CD4-positive, alpha-beta T cell treated with Interleukin-2 at 100 ng/mL for 4 hours (primary cell): ENCODE measurements at places on chromosomes 3 and 15.
A peak's percentile ranks its signal among the peaks of the same experiment; 100 is the strongest.

DNA sequence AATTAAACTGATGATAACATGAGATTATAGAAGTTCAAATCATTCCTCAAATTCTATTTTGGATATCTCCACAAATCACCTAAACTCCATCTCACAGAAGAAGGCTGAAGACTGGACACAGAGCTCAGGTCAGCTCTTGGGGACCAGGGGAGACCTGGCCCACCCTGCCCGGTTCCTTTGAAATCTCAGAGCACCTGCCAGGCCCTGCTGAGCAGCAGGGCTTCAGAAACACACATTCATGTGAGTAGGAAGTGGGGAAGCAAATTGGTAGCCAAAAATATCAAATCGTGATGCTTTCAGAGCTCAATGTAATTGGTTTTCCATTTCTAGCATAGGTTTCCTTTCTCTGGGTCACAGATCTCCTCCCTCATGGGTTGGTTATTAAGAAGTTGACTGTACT, 76.2 kb downstream of the OCA2 start:
- DNase-seq: no peak

DNA sequence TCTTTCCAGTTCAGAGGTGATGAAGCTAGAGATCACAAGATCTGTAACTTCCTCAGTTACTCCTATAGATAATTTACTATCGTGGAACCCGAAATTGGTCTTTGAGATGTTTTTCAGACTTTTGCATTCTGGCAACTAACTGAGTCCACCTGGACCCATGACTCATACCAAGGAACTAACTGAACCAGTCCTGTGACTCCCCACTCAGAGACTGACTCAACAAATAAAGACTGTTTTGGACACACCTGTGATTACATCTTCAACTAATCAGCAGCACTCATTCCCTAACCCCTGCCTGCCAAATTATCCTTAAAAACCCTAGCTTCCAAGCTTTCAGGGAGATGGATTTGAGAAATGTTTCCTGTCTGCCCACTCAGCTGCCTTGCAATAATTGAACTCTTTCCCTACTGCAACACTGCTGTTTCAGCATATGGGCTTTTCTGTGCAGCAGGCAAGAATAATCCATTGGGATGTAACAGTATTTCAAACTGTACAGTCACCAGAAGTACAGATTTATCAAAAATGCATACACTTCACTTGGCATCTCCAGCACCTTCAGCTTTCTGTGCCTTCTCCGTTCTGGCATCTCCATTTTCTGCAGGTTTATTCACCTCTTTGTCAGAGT, 57.7 kb downstream of the GATM start:
- DNase-seq: no peak

GRCh38 chr3:119099785-119100184, 46.2 kb upstream of the TEX55 start:
- DNase-seq: no peak

GRCh38 chr15:76648732-76649444, 256.3 kb downstream of the SCAPER start:
- no peak for DNase-seq

DNA sequence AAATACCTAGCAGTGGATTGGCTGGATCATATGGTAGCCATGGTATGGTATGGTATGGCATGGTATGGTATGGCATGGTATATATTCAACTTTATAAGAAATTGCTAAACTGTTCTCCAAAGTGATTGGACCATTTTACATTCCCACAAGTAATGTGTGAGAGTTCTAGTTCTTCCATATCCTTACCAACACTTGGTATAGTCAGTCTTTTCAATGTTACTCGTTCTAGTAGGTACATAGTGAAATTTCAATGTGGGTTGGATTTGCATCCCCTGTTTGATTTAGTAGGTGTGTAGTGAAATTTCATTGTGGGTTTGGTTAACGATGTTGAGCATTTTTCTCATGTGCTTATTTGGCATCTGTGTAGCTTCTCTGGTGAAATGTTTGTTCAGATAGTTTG, 154.3 kb downstream of the ITPR1 start:
- no peak for DNase-seq

- no peak for DNase-seq
These were observed 57.0 kb upstream of the NR2E3 start for GRCh38 chr15:71753346-71753745.

GRCh38 chr3:62128051-62128450, 245.3 kb downstream of the FEZF2 start:
- DNase-seq: no peak

- no peak for DNase-seq
These were observed 54.0 kb downstream of the LHFPL4 start for GRCh38 chr3:9499455-9500107.

DNA sequence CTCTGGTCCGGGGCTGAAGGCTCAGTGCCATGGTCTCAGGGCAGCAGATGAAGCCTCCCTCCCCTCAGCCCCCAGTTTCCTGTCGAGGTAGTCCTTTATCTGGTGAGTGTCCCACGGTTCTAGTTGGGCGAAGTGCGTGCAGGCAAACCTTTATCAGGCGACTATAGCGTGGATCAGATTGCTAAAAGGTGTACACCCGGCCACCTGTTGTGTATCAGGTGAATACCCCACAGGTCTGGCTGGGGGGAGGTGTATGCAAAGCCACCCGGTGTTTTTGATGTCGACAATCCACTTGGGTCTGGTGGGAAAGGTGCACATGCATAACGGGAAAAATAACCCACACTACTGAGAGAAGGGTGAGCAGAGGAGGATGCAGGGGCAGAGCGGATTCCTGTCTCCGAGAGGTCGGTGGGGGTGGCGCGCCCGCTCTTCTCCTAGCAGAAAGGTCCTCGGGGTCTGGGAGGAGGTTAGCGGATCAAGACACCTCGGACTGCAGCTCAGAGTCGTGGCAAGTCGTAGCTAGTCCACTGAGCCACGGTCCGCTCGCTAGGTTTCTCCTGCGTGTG, 507 bp downstream of the SLC12A6 start:
- peak; percentile 25 for DNase-seq

DNA sequence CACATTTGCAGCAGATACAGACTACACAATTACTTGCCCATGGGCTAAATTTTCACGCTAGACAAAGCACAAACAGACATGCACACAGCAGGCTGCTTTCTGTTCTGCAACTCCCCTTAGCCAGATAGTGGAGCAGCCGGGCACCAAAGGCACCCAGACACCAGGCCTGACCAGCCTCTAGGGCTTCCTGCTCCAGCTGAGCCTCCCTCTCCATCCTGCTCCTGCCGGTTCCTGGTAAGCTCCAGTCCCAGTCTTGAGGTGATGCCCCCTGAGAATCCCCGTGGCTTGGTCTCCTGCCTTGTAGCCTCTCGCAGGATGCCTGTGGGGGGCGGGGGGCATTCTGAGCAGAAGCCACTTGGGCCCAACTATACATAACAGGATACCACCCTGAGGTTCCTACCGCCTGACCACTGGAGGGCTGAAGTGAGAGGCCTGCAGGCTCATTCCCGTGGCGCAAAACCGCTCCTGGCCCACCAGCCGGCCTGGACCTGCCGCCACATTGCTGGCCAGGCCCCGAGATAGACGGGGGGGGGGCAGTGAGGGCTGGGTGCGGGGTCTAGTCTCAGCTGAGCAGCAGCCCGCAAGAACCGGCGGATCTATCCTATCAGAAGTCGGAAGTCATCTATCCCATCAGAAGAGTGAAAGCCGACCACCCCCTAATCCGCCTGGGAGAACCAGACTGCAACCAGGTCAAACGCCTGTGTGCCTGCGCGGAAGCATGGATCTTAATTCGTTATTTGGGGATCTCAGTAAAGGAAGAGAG, 3.9 kb downstream of the FOXL2 start:
- no peak for DNase-seq

GRCh38 chr15:82045179-82045891, 483 bp downstream of the MEX3B start:
- no peak for DNase-seq

DNA sequence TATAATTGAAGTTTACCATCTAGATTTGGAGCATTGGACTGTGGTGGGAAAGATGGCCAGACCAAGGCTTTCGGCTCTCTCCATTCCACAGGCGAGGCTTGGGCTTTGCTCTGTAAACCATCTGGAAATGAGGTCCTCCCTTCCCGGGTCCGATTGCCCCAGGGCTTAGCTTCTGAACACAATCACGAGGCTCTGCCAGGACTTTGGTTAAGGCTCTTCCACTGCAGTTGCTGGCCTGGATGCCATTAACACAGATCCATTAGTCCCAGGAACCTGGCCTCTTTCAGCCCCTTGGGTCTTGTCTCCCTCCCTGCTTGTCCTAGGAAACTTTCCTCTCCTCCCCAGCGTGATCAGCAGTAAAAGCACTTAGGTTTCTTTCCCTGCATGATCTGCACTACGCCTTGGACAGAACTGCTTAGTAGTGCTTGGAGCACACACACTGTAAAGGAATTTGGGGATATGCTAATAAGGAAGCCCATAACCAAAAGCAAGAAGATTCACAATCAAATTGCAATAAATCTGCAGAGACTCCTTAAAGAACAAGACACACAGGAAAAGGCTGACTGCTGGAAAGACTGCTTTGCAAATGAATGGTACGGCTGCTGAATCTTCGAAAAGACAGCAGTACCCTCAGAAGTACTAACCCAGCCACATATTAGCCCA, 154.3 kb downstream of the ECT2 start:
- no peak for DNase-seq

GRCh38 chr15:31571676-31572075, 245.0 kb downstream of the KLF13 start:
- no peak for DNase-seq

- no peak for DNase-seq
These were observed 88.6 kb downstream of the RYK start for GRCh38 chr3:134161898-134162615.

DNA sequence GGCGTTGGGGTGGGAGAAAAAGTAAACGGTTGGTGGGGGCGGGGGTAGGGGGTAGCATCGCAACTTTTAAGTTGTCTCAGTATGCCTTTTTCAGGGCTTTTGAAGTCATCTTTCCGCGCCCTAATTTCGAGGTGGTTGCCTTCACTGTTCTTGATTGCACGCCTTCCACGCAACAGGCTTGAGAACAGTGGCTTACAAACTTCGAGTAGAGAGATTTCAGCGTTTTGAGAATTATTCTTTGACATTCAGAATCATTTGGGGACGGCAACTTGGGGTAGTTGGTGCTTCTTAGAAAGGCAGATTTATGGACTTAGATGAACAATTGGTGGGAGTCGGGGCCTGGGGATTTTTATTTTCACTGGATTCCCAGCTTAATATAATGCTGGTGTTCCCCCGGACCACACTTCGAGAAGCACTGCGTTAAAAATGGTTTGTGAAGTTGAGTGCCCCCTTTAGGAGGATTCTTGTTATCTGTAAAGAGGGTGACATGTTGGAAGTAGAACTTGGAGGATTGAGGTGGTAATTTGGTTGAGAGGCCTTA, 880 bp downstream of the PPP4R2 start:
- peak; percentile 55 for DNase-seq

DNA sequence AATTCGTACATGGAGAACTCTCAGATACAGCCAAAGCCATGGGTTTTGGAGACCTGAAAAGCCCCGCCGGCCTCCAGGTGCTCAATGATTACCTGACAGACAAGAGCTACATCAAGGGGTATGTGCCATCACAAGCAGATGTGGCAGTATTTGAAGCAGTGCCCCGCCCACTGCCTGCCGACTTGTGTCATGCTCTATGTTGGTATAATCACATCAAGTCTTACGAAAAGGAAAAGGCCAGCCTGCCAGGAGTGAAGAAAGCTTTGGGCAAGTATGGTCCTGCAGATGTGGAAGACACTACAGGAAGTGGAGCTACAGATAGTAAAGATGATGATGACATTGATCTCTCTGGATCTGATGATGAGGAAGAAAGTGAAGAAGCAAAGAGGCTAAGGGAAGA, 23.5 kb downstream of the MYO5A start:
- no peak for DNase-seq

DNA sequence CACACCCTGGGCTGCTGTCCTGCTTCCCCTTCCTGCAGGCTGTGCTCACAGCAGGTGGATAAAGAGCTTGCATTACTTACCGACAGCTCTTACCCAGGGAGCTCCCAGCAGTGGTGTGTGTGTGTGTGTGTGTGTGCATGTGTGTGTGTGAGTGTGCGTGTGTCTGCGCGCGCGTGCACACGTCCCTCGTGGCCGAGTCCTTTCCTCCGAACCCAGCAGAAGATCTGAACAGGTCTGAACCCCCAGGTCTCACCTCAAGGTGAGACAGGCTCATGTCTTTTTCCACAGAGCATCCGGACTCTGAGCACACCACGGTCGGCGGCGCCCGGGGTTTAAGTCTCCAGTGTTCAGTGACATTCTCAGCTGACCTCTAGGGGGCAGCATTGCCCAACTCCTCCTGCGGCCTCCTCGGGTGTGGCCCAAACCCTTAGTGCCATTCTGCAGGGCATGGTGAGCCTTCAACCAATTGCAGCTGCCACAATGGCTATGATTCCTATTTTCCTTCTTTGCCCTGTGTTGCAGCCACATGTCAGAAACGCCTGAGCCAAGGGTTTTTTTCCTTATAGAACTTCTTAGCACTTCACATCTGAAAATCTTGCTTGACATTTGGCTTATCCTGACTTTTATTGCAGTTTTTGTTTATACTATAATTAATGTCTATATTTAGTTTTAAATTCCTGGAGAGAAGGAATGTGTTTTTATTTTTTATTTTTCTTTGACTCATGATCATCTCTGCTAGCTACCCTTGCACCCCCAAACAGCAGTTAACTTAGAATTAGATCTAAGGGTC, 64.1 kb upstream of the KLHL25 start:
- peak; percentile 76 for DNase-seq

DNA sequence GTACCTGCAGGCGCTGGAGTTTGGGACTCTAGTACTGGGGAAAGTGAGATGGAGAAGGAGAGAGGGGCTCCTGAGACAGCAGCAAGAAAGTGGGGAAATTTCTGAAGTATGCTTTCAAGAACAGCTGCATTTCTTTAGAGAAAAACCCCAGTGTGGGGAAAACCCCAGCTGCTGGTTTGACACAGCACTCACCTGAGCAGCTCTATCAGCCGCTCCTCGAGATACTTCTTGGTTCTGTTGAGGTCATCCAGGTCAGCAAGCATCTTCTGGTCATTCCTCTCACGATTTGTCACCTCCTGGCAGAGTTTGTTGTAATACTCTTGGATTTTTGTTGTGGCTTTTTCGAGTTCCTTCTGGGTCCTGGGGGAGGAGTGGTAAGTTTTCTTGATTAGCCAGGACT, 18.8 kb downstream of the CXCR6 start:
- DNase-seq: peak; percentile 46

GRCh38 chr3:7625021-7625420, 764.1 kb downstream of the GRM7 start:
- no peak for DNase-seq

DNA sequence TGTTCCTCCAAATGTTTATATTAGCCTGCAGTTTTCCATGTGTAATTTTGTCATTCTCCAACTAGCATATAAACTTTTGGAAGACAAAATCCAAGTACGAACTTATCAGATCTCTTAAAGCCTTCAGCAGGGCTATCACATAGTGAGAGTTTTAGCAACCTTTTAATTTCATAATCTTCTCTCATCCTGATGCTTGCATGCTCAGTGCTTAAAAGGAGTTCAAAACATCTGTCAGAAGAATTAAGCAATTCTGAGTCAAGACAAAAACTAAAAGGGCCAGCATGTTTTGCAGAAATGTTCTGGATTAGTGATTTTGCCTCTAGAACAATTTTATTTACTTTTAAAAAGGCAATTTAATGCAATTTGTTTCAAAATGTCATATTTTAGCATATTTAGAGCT, 73.4 kb upstream of the SLC2A2 start:
- no peak for DNase-seq

GRCh38 chr3:158845765-158846350, 44.0 kb downstream of the MFSD1 start:
- peak; percentile 54 for DNase-seq

- no peak for DNase-seq
These were observed 184.8 kb downstream of the SHQ1 start for GRCh38 chr3:72663429-72663828.

- DNase-seq: no peak
These were observed 12.4 kb upstream of the OTOL1 start for GRCh38 chr3:161484226-161484625.

- DNase-seq: no peak
These were observed 15.9 kb upstream of the HES1 start for GRCh38 chr3:194119831-194120590.
